ENCODE measurements at places on chromosomes 11 and 22.

DNA sequence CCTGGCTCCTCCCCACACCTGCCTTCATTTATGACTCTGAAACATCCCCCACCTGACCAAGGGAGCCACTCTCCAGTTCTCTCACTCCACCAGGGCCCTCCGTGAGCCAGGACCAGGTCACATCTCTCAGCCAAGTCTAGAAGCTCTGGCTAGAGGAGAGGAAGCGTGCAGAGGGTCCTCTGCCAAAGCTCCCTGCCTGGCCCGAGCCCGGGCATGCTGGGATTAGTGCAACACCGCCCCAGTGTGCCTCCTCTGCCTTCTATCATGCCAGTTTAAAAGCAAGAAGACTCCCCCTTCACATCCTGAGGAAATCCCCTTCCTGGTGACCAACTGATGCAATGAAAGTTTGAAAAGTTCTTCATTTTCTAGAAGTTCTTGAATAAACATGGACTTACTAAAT is 23.5 kb downstream of the TP53AIP1 start:
- DNase-seq = no peak

DNA sequence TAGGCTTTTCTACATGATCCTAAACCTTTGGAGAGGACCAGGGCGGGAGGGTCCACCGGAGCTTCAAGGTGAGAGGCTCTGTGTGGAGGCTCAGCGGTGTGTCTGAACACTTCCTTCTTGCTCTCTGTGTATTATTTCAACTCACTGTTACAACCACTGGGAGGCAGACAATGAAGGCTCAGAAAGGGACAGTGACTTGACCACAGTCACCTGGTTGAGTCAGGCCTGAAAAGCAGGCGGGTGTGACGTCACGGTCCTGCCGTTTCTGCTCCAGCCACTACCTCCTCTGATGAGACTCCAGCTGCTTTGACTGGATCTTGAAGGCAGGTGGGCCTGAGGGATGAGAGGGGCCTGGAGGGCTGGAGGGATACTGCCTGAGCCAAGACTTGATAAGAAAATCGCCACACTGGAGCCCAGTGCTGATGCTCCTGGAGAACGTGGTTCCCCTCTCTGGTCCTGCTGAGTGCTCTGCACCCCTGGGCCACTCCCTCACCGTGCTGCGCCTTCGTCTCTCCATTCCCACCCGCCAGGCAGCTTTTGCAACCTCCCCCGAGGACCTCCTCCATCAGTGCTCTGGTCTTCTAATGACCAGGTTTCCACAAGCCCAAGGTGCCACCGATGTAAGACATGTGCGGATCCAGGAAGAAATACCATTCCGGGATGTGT is 27.9 kb downstream of the KCNC1 start:
- no peak for DNase-seq

GRCh38 chr22:45318168-45318557 is 8.4 kb downstream of the FAM118A start:
- DNase-seq = peak; percentile 83

DNA sequence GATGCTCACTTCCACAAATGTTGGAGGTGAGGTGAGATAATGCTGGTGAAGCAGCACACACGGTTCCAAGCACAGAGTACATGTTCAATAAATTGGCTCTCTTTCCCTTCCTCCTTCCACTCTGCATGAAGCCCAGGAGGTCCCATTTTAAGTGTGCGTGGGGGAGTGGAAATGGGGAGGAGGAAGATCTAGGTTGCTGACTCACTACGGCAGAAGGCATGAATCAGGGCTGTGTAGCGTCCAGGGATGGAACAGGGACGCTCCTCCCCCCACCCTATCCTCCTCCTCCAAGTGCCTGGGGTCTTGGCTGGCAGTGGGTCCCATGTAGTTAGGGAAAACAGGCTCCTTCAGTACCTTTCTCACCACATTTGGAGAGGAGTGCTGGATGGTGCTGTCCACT is 44.2 kb downstream of the TRIM66 start:
- no peak for DNase-seq

DNA sequence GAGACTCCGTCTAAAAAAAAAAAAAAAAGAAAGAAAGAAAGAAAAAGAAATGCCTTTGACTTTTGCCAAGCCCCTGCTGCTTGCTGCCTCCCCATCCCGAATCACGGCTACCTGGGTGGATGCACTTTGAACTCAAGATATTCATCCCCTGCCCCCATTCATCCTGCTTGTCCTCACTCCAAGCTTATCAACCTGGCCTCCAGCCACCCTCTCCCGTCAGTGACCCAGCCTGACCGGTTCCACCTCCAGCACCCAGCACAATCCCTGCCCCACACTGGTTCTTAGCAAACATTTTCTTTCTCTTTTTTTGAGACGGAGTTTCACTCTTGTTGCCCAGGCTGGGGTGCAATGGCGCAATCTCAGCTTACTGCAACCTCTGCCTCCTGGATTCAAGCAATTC is 44.4 kb downstream of the CYTH4 start:
- DNase-seq = no peak

DNA sequence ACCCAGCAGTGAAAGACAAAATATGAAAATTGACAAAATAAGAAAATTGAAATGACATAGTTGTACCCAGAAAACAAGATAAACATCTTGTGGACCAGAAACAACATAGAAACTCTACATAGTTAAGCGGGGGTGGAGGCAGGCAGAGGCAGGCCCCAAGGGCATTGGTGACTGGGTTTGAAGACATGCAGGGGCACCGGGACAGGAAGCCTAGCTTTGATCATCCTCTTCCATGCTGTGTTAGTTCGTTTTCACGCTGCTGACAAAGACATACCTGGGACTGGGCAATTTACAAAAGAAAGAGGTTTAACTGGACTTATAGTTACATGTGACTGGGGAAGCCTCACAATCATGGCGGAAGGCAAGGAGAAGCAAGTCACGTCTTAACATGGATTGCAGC is 33.5 kb upstream of the CRTAM start:
- DNase-seq = no peak

DNA sequence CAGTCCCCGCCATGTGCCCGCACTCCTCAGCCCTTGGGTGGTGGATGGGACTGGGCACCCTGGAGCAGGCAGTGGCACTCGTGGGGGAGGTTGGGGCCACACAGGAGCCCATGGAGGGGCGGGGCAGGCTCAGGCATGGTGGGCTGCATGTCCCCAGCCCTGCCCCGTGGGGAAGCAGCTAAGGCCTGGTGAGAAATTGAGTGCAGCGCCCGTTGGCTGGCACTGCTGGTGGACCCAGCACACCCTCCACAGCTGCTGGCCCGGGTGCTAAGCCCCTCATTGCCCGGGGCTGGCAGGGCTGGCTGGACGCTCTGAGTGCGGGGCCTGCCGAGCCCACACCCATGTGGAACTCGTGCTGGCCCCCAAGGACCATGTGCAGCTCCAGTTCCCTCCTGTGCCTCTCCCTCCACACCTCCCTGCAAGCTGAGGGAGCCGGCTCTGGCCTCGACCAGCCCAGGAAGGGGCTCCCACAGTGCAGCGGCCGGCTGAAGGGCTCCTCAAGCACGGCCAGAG is 16.1 kb downstream of the OR5B3 start:
- no peak for DNase-seq

DNA sequence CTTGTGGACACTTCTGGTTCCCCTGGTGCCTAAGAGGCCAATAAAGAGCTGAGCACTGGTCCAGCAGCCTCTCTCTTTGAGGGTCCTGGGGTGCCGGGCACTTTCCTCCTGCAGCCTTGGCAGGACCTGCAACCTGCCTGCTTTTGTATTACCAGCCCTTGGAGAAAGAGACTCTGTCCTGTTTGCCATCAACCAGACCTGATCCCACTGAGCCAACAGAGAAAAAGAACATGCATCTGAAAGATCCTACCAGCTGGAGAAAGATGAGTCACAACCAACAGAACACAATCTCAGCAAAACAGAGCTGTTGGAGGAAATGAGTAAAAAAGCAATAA is 321.0 kb downstream of the DDX10 start:
- DNase-seq = no peak

DNA sequence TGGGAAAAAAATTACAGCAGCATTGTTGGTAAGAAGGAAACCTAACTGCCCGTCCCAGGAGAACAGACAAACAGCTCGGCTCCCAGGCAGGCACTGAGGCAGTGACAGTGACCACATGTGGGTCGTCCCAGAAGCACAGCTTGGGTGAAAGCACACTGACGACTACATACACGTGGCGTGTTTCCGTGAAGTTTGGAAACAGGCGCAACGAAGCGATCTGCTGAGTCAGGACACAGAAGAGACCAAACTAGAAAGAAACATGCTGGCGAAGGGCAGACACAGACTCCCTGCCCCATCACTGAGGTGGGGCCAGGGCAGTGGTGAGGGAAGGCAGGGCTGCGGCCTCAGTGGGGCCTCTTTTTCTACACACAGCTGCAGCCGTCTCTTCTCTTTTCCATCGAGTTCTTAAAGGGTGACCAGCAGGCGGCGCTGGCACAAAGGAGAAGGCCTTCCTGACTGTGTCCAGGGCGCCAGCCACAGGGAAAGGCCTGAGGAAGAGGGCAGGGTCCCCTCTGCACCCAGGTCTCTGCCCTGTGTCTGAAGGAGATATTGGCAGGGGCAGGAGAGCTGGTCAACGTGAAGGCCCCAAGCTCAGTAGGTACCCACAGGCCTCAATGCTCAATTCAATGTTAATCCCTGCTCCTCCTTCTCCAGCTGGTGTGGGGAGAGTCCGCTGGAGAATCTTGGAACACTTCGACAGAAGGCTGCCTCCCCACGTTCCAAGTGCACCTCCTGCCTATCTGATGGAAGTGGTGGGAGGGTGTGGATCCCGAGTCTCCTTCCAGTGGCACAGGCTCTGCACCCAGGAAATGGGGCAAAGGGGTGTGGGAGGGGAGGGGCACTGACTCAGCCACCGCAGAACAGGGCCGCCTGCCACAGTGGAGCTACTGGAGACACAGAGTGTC is 19.9 kb downstream of the CARS1 start:
- DNase-seq = peak; percentile 40

GRCh38 chr11:129825380-129825779 is 9.7 kb downstream of the TMEM45B start:
- DNase-seq = no peak

DNA sequence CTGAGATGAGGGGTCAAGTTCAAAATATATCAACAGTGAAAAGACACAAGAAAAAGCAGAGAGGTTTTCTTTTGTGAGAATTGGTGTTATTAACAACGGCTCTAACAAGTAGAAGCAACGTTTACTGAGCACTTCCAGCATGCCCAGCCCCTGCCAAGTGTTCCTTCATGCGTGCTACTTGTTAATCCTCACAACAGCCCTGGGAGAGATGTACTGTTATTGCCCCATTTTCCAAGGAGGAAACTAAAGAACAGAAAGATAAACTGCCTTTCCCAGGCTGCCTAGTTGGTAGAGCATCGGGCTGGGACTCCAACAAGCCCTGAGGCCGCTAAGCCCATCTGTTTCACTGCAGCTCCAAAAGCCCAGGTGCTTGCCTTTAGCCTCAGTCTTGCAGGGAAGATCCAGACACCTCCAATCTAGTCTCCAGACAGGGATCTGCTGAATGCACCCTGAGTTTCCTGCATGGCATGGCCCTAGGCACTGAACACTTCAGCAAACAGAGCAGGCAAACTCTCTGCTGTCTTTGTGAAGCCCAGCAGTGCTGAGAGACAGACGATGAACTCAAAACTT is 25.5 kb downstream of the SPATA19 start:
- DNase-seq = no peak

GRCh38 chr22:44815099-44816070 is 63.0 kb downstream of the ARHGAP8 start:
- DNase-seq = no peak

DNA sequence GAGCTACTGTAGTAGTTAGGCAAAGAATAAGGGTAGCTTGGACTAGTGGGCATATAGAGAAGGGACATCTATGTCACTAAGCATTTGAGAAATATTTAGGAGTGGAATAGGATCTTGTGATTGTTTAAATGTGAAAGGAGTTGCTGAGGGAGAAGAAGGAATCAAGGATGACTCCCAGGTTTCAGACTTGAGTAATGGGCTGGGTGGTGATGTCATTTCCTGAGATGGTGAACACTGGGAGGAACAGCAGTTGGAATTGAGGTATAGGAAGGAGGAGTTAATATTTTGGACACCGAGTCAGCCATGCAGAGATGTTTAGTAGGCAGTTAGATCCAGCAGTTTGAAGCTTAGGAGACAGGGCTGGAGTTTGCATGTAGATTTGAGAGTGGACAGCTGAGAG is 40.1 kb downstream of the REXO2 start:
- DNase-seq = no peak

GRCh38 chr22:21077884-21078508 is 32.2 kb downstream of the LRRC74B start:
- DNase-seq = no peak

- no peak for DNase-seq
Measured at GRCh38 chr11:45651841-45652749, 13.3 kb downstream of the CHST1 start.

DNA sequence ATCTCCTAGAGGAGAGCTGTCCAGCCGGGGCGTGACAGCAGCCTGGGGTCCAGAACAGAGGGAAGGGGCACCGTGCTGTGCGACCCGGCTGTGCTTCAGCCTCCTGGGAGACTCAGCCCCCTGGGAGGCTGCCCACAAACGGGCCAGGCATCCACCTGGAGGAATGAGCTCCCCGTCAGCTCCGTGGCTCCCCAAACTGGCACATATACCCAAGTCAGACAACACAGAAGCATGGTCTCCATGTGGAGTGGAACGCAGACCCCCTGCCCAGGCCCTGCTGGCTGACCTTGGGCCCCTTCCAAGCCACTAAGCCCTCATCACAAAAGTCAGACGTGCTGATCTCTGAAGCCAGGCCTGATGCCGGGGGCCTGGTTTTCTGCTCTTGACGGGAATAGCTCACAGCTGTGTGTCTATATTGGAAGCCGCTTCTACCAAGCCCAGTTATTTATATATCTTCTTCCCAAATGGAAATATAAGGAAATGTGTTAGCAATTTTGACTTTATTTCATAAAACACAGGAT is 91.7 kb downstream of the BRD1 start:
- DNase-seq = no peak

DNA sequence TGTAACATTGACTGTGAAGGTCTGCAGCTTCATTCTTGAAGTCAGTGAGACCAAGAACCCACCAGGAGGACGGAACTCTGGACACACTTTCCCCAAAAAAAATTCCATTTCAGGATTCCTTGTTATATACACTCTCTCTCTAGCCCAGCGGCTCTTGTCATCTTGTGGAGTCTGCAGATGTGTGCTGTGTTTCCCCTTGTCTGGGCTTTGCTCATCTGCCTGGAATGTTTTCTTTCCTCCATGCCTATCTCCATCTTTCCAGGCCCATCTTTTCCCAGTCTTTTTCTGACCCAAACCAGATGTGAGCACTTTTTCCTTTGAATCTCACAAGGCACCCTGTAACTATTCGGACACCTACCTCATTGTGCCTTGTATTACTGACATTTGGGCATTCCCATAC is 5.1 kb upstream of the DRG1 start:
- DNase-seq = no peak

- no peak for DNase-seq
Measured at GRCh38 chr11:26465274-26465673, 106.8 kb downstream of the MUC15 start.

DNA sequence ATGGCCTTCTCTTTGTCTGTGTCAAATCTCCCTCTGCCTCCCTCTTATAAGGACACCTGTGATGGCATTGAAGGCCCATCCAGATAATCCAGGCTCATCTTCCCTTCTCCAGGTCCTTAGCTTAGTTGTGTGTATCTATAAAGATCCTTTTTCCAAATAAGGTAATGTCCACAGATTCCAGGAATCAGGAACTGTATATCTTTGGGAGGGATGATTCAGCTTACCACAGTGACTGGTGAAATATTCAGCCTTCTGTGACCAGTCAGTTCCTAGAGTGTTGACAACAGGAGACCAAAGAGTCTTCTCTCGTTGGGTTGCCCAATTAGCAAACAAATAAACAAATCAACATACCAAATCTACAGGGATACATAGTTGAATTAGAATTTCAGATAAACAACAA is 175.8 kb downstream of the MPPED1 start:
- DNase-seq = no peak

Data from activated CD4-positive, alpha-beta T cell treated with anti-CD3 and anti-CD28 coated beads, Interleukin-2, amount 50 U/mL, for 4 hours (primary cell).